Stimulated activated CD4-positive, alpha-beta T cell treated with anti-CD3 and anti-CD28 coated beads, TNF-alpha, amount 100 ng/mL, for 4 hours (primary cell): ENCODE measurements at places on chromosomes 2 and 18.

- no peak for DNase-seq
Observed at GRCh38 chr2:156539086-156539860, 103.1 kb downstream of the GPD2 start.

- DNase-seq: no peak
Observed at GRCh38 chr2:74149247-74149525, 1.5 kb upstream of the BOLA3 start.

DNA sequence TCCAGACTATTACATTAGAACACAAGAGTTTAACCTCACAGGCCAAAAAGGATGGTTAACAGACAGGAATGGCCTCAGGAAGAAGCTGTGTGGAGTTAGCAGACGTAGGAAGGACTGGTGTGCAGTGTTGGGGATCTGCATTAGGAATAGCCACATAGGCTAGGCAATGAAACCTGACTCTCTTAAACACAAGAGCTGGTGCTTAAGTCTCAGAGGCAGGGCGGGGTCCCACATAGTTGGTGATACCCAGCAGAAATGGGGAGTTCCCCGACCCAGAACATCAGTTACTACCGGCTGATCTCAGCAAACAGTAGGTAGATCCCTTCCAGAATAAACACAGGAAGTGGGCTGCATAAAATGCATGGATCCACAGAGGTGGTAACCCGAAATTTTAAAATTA is 64.1 kb downstream of the CCDC93 start:
- DNase-seq: no peak

DNA sequence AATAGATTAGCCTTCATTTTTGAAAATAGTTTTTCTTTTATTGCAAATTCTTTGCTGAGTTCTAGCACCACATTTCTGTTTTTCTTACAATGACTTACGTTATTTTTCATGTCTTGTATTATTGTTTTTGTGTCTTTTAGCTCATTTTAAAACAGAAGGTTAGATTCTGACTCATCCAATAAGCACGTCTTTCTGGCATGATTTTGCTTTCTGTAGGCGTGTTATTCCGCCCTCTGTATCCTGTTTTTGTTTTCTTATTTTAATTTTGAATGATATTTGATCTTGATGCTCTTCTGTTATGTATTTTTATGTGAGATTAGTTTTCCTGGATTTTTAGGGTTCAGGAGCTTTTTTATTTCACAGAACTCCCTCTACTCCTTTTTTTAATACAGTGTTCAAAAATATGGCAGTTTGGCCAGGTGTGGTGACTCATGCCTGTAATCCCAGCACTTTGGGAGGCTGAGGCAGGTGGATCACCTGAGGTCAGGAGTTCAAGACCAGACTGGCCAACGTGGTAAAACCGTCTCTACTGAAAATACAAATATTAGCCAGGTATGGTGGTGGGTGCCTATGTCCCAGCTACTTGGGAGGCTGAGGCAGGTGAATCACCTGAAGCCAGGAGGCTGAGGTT is 145.0 kb downstream of the CLIP4 start:
- no peak for DNase-seq

GRCh38 chr2:203959672-203960071 is 23.1 kb downstream of the ICOS start:
- no peak for DNase-seq
